ENCODE measurements at places on chromosomes 2 and 18.

DNA sequence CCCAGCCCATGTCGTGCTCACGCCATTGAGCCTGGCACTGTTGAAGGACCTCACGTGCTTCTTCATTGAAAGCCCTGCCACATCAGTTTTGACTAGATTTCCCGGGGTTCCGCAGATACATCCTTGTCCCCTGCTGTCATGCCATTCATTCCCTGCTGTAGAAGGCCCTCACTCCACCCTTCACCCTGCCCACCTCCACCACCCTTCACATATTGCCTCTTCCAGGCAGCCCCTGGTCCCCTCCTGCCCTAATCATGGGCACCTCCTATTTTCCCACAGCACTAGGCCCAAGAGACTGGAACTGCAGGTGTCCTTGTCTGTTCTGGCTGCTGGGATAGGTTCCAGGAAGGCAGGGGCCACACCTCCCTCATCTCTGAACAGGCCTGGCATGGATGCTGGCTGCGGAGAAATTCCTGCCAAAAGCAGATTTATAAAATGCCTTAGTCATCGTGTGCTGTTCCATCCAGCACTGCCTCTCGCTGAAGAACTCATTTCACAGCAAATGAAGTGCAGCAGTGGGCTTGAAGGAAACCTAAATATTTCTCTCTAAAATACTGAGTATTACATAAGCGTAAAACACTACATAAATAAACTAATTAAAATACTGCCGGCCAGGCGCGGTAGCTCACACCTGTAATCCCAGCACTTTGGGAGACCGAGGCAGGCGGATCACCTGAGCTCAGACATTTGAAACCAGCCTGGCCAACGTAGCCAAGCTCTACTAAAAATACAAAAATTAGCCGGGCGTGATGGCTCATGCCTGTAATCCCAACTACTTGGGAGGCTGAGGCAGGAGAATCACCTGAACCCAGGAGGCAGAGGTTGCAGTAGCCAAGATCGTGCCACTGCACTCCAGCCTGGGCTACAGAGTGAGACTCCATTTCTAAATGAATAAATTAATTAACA is 38.4 kb downstream of the EIF4E2 start:
- no peak for DNase-seq

- no peak for DNase-seq
These were observed 153.8 kb upstream of the RASGRP3 start for GRCh38 chr2:33322612-33323011.

DNA sequence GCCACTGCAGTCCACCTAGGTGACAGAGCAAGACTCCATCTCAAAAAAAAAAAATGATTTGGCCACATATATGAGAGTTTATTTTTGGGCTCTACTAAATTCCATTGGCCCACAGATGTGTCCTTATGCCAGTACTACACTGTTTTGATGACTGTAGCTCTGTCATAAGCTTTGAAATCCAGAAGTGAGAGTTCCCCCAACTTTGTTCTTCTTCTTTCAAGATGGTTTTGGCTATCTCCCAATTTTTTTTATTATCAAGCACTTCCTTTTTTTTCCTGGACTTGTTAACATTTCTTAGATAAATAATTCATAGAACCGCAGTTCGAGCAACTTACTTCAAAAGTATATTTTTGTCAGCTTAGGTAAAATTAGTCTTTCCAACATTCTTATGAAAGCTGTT is 96.9 kb downstream of the TSHZ1 start:
- no peak for DNase-seq

DNA sequence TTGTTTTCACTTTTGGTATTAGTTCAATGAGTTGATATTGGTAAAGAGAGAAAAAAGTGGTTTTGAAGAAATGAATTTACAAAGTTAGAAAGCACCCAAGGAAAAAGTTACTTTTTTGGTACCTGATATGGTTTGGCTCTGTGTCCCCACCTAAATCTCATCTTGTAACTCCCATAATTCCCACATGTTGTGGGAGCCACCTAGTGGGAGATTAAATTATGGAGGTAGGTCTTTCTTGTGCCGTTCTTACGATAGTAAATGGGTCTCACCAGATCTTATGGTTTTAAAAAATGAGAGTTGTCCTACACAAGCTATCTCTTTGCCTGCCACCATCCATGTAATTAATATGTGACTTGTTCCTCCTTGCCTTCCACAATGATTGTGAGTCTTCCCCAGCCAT is 965.6 kb upstream of the NRXN1 start:
- DNase-seq = peak; percentile 47

- DNase-seq = peak; percentile 15
These were observed 19.1 kb downstream of the TRAK2 start for GRCh38 chr2:201432038-201432620.

GRCh38 chr2:238789317-238789806 is 58.5 kb upstream of the TWIST2 start:
- DNase-seq = no peak
